Hematopoietic multipotent progenitor cell treated with erythropoietin and hydrocortisone succinate and interleukin-3 and kit ligand, for 17 days (in vitro differentiated cells): ENCODE measurements at places on chromosomes 3 and 15.

- no peak for DNase-seq
Measured at GRCh38 chr3:71885006-71885405, 100.1 kb upstream of the PROK2 start.

DNA sequence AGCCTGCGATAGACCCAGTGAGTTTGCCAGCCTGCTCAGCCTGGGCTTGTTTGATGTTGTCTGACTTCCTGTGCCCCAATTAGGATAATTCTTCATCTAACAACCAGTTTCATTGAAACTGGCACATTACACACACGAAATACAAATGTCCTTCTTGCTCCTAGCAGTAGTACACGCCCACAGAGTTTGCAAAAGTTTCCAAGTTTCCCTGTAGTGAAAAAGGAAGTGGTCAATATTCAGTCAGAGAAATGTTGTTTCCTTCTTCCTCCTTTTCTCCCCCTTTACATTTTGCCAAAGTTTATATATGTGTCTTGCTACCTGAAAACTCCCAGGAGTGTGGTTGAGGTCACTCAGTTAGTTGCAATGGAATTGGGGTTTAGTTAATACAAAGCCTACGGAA, 58.4 kb upstream of the LRTM1 start:
- no peak for DNase-seq

- DNase-seq: no peak
Measured at GRCh38 chr15:60520013-60520824, 41.3 kb upstream of the ICE2 start.

DNA sequence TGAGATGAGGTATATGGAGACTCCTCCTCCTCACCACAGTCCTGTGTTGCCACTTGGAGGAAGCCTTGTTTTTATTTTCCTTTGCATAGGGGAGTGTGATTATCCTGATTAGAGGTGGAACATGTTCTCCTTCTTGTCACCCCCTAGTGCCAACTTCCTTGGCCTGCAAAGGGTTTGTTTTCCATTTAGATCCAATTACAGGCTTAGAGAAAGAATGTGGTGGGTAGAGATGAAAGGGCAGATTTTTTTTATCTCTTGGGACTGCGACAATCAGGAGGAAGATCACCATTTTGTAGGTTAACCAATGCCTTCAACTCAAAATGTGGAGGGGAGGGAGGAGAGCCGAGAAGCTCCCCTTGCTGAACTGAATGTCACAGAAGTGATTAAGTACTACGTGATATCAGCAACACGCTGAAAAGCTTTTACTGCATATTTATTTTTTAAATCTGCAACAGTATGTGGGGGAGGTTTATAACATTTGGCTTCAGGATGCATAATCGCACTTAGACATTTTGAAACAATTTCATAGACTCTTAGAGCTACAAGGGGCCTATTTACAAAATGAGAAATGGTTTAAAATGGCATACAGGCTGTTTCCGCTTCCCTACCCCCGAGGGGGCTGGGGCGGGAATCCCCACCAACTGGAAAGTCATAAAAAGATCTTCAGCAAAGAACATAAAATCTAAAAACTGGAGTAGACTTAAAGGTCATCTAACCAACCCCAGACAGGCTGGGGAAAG, 2.4 kb downstream of the LMCD1 start:
- no peak for DNase-seq

DNA sequence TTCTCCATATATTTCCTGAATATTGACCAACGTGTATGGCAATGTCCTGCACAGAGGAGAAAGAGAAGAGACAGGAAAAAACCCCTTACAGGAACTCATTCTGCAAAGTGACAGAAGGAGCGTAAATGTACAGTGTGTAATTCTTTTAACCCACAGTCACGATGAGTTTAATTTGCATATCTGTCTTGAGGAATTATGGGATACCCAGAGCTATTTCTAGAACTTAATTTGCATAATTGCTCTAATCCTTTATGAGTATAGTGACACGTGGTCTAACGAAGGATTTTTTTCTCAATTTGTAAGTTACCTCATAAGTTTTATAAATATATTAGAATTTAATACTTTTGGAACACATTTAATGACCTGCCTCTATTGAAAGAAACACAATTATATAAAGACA, 9.8 kb downstream of the GPR27 start:
- no peak for DNase-seq

DNA sequence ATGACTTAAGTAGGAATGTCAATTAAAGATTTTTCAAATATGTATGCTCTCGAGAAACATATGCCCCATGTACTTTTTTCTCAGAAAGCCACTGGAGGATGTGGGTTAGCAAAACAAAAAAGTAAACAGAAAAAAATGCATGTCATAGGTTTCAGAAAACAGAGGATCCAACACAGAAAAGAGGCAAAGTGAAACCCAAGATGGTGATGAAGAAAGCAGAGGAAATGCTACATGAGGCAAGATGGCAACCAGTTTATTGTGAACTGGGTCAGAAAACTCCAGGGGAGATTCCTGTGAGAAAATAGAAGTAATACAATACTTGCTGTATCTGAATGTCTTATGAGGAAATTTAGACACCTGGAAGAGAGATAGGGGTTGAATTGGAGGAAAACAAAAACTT, 30.8 kb upstream of the EOMES start:
- DNase-seq: no peak
